ENCODE measurements at places on chromosomes 1 and 21. TPM values are rescaled to one million over a fixed set of nuclear protein-coding genes. Genes with fewer than 3 reads are reported as not detected.

SLC6A9 gene
- 3.6 TPM for total RNA-seq

AMY1C gene
- not detected for total RNA-seq

DNA sequence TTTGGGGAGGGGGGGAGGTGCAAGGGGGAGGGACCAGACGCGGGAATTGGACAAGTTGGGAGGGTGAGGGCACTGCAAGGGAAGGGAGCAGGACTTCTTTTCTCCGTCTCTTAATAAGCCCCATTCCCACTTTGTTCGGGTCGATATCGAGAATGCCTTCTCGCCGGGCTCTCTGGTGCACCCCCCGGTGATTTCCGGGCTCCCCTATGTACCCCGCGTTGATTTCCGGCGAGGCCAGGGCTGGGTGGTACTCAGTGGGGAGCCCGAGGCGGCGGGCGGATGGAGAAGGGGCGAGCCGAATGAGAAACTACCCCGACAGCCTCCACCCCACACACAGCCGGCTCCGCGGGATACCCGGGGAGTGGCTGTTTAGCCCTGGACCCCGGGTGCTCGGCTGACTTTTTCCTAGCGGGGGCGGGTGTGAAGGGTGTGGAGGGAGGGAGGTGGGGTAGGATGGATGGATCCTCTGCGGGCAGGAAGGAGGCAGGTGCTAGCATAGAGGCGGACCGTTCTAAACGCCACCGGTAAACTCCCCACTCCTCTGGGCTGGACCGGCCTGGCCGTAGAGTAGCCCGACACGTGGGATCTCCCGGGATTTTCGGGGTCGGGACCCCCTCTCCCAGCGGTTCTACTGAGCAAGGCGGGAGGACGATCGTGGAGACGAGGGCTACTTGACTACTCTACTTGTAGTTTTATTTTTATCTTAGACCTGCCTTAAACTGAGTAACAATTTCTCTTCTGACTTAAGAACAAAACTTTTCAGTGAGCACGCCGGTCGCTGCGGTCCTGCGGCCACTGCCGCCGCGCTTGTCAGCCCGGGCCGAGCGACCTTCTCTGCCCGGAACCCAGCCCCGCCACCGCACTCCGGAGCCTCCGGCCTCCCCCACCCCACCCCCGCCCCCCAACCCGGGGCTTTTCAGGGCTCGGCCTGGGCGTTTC, 1.0 kb downstream of the RNF220 start:
- no peak for DNase-seq

- no peak for DNase-seq
Observed at GRCh38 chr1:45686015-45686287, 382 bp downstream of the GPBP1L1 start.

DNA sequence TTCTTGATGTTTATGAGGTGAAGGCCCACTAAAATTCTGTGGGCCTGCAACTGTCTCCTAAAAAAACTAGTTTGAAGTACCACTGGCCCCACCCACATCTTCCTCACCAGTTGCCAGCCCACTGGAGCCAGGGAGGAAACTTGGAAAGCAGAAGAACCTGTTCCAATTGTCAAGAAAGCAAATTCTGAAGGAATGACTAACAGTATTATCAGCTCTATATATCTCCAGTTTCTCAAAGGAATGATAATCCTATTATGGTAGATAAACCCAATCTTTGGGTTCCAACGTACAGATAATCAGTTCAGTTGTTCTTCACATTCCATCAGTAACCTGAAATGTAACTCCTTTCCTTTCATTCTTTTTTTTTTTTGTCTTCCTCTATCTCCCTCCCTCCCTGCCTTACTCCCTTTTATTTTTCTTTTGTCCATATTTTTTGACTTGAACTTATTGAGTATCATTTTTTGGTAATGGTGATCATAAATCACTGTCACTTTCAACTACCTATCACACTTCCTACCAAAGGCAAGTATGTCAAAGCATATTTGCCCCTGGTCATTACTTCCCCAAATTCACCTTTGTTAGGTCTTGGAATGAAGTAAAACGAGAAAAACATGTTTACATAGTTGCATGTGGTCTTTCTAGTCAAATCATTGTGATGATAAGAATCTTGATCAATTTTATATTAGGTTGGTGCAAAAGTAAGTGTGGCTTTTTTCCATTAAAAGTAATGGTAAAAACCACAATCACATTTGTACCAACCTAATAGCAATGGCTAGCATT, 943.4 kb downstream of the TTLL7 start:
- DNase-seq: no peak

DNA sequence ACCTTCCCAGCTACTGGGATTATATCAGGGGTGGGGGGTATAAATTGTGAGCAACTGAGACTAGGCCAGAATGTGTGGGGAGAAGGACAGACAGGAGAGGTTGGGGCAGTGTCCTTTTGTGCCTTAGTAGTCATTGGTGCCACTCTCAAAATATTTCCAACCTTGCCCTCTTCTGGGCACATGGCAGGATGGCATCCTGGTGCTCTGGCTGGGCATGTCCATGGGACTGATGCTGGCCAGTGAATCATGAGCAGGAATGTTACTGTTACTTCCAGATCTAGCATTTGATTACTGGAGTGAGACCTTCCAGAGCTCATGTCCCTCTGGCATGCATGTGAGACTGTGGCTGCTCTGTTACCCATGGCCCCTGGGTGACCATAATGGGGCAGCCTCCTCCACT, 151.2 kb downstream of the MATN1 start:
- no peak for DNase-seq
